ENCODE measurements at places on chromosomes 7 and 10. TPM values are rescaled to one million over a fixed set of nuclear protein-coding genes. Genes with fewer than 3 reads are reported as not detected.

- DNase-seq = no peak
Measured at GRCh38 chr10:75681334-75681733, 249.9 kb downstream of the LRMDA start.

DNA sequence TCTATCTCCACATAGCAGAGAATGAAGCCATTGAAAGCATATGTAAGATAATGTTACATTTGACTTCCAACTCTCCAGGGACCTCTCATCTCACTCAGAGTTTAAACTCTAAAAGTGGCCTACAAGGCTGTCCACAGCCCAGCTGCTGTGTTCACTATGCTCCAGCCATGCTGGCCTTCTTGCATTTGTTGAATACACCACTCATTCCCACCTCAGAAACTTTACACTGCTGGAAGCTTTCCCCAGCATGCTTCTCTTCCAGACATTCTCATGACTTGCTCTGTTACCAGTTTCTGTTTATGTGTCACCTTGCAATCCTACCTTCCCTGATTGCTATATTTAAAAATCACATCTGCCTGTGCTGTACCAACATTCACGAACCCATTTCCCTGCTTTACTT is 167.2 kb downstream of the WNT2 start:
- DNase-seq = no peak

The TMEM225B gene
- not detected for total RNA-seq

- DNase-seq = no peak
Measured at GRCh38 chr7:174716-175115, 17.7 kb upstream of the FAM20C start.

Data from Caki2 (cell line).